Cardiac muscle cell (in vitro differentiated cells and primary cell): ENCODE measurements at places on chromosomes 13 and 19. TPM values are rescaled to one million over a fixed set of nuclear protein-coding genes. Genes with fewer than 3 reads are reported as not detected.

GRCh38 chr13:59229401-59229800 is 934.3 kb downstream of the DIAPH3 start:
- H3K4me1 ChIP-seq = peaks cover 8% of the 10 kb centered on the region
- no peak overlapping the region for H3K27ac ChIP-seq
- no peak overlapping the region for H3K4me3 ChIP-seq

DNA sequence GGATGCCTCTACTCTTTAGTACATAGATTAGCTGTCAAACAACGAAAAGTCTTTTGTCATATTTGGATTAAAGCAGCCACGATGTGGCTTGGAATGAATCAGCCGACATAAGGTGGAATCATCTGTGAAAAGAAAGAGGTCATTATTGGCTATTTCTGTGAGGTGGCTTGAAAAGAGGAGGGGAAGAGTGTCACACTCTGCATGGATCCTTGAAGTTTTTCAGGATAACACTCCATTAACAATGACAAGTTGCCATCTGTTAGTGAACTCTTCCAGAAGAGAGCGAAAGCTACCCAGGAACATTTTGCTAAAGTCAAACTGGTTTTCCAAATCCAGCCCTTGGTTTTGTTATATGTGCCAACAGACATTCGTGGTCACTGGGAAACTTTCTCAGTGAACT is 1604.8 kb downstream of the OLFM4 start:
- no peaks in the 10 kb centered on the region for H3K36me3 ChIP-seq
- no peak overlapping the region for H3K27ac ChIP-seq
- no peak for DNase-seq
- no peak overlapping the region for H3K4me3 ChIP-seq
- H3K27me3 ChIP-seq = no peaks in the 10 kb centered on the region

GRCh38 chr19:39053276-39054090 is 21.1 kb upstream of the FBXO27 start:
- no peaks in the 10 kb centered on the region for H3K27me3 ChIP-seq
- H3K4me1 ChIP-seq = no peaks in the 10 kb centered on the region
- no peak overlapping the region for H3K27ac ChIP-seq
- no peaks in the 10 kb centered on the region for H3K36me3 ChIP-seq
- no peak for DNase-seq

The CEACAM3 gene
- not detected in 2 replicates for total RNA-seq
